ENCODE measurements at places on chromosomes 5 and 9.

DNA sequence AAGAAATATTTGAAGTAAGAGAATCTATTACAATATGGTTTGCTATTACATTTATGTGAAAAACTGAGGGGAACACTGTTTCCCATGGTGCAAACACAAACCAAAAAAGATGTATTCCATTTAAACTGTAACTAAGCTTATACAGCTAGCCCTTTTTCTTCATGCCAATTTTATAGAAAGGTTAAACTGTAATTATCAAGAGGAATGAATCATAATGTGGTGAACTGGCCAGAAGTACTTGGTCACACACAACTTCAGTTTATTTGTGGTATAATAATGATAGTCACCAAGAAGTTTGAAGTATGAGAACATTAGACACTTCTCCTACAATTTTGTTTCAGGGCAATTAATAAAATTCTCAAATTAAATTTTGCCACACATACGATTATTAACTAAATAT, 177.9 kb downstream of the XRCC4 start:
- DNase-seq = peak; percentile 9

DNA sequence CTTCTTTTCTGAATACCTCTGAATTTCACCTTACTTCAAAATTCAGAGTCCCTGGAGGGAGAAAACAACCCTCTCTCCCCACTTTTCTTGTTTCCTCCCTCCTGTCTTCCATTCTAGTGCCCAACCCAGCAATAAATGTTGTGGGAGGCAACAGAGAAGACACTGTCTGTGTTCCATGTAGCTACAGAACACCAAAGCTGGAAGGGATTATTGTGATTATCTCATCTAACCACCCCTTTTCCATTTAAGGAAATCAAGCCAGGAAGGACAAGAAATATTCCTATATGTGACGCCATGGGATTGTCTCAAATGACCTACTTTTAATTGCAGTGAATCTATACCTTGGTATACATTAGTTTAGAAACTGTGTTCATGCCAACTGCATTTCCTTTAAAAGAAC, 476.6 kb upstream of the TNC start:
- peak; percentile 88 for DNase-seq

- DNase-seq = peak; percentile 53
Measured at GRCh38 chr5:103232393-103232999, 26.1 kb upstream of the MACIR start.

DNA sequence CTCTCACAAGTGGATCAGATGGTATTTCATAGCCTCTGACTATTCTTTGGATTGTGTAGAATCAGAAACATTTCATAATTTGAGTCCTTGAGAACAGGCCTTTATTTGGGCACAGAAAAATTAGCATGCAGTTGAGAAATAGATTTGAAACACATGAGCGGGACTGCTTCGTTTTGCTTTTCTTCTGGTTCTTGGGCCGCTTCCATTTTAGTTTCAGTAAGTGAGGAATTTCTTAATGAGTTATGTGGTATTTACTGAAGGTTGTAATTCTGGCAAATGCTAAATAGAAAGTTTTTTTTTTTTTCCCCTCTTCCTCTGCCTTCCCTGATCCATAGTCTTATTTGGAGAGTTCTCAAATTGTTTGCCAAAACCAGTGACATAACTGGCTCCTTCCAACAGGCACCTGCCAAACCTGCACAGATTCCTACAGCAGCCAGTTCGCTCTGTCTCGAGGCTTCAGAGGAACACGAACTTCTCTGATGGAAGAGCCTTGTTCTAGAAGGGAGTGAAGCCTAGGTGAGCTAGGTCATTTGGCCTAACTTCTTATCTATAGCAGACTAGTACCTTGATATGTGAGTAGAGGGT, 71.2 kb upstream of the SLC28A3 start:
- DNase-seq = no peak

DNA sequence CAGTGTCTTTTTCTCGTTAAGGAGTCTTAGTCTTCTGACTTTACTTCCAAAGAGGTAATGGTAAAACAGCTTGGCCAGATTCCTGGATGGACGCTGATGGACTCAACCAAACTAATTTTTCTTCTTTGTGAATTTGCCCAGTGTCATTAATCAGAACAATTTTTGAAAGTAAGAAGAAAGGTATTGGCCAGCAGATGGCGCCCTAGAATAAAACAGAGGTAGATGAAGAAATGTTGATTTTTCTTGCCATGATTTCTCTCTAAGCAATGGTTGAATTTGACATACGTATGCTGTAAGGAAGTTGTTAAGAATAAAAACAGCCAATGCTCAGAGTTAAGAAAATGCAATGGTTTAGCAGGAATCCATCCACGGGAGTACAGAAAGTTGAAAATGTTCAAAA, 500.0 kb downstream of the DIRAS2 start:
- peak; percentile 40 for DNase-seq

GRCh38 chr9:95093586-95093985, 223.9 kb downstream of the FANCC start:
- no peak for DNase-seq

DNA sequence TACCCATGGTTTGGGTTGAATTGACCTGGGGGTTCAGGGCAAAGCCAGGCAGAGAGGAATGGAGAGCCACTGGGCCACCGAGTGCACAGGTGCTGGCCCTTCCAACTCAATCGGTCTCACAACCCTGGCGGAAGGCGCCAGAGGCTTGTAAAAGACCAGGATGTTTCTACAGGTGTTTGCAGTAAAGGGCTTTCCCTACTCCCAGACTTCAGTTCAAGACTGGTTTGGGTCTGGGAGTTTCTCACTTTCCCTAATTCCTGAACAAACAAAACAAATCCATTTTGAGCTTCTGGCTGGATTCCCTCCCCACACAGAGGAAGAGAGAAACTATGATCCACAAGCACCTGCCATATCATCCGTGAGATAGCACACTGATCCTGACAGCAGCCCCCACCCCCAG, 125.2 kb upstream of the KLF4 start:
- no peak for DNase-seq

DNA sequence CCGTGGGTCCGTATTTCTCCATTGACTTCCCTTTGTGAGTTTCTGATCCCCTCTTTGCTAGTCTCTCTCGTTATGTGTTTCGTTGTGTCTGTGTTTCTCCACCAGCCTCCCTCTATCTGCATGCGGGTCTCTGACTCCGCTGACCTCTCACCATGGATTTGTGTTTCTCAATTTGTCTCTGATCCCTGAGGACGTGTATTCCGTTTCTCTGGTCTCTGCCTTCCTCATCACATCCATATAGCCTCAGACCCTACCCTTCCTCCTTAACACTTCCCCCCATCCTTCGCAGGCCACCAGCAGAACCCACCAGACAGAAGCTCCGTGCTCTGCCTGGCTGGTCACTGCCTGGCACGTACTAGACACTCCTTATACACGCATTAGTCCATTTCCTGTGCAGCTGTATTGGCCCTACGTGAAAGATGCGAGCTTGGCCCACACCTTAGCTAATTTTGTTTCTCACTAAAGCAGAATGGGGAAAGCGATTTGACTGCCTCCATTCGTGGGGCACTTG, 631 bp downstream of the B4GALT7 start:
- peak; percentile 29 for DNase-seq

DNA sequence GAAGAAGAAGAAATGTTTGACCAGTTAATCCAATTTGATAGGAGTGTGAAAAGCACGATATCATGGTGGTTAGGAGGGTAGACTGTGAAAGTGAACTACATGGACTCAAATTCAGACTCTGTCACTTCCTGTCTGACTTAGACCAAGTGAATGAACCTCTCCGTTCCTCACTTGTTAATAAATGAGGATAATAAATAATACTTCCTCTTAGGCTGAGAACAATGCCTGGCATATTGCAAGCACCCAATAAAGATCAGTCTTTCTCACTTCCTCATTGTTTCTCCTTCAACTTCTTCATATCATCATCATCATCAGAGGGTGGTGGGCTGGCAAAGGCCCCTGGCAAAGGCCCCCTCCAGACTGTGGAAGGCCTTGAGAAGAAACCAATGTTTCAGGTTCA, 148.7 kb downstream of the CDK5RAP2 start:
- no peak for DNase-seq

- DNase-seq = no peak
Measured at GRCh38 chr5:1032011-1032410, 23.4 kb downstream of the NKD2 start.

DNA sequence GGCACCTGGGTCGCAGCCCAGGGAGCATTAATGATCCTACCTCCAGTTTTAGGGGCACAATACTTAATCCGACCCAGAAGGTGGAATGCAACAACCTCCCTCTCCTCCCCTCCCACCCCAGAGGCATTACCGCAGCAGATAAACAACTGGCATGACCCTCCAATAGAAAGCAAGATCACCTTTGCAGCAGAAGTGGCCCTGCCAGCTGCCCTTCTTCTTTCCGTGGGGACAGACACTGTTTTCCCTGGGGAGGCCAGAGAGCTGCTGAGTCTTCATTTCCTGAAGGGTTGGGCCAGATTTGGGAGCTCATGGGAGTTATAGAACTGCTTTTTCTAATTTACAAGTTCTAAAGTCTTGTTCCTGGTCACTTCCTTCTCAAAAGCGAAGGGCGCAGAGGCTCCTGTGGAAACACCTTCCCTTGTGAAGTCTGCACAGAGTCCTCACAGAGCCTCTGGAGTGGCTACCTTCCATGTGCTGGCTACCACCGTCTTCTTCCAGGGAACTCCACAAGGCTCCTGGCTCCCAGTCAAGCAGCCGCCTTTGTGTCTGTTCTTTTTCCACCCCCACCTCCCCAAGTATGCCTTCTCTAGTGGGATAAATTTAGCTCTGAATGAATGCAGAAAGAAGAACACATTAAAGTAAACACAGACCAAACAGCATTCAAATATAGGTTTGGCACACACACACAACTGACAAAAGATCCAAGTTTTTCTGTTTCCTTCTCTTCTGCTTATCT, 8.0 kb upstream of the PALM2AKAP2 start:
- DNase-seq = peak; percentile 78

DNA sequence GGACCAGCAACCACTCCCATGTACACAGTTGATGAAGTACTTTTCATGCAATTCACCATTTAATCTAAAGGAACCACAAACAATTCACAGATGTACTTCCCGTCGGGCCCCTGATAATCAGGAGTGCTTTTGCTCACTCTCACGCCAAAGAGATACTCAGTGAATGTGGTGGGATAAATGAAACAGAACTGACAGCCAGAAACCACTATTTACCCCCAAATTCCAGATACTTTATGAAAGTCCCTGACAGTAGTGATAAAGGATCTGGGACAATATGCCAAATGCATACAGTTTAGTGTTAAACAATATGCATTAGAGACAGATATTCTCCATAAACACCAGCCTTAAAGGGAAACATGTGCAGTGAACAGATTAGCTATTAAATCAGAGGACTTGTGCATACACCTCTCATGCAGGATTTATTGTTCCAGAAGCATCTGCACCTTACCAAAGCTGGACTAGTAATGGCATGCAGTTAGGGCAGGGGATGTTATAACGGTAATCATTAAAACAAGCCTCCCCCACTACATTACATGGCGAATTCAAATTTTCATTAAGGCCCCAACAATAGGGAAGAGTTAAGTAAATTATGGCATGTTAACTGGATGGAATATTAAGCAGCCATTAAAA, 74.0 kb upstream of the SLC25A51 start:
- no peak for DNase-seq

GRCh38 chr9:113587471-113588031, 124.0 kb downstream of the RGS3 start:
- DNase-seq = no peak

- DNase-seq = no peak
Measured at GRCh38 chr9:20333991-20334390, 288.3 kb downstream of the MLLT3 start.

GRCh38 chr9:122133984-122134535, 25.5 kb downstream of the NDUFA8 start:
- DNase-seq = no peak

DNA sequence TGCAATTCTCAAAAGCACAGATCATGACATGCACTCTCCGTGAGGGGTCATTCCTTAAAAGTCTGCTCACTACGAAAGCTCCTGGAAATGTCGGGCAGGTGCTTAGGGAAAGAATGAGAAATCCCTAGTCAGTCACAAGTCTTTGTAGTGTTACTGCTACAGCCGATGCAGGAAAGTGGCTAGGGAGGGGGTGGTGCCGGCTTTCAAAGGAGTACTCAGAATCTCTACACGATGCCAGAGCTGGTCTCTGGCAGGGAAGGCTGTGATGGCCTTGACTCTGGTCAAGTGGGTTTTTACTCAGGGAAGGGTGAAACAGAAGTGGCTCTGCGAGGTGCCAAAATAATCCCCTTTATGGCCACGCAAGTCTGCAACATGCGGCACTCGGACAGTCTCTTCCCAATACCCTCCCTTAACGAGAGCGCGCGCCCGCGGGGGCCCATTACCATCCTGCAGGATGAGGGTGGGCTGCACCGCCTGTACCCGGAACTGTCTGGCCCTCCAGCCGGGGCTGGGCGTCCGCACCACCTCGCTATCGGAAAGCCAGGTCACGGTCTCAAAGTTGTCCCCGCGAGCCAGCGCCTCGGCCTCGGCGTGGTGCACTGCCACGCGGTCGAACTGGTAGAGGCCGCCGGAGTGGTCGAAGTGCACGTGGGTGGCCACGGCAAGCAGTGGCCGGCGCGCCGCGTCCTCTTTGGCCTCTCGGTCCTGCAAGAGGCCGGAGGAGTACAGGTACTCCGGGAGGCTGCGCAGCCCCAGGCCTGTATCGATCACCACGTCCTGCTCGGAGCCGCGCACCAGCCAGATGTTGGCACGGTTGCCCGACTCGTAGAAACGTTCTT, 956 bp downstream of the MBLAC2 start:
- DNase-seq = peak; percentile 33

DNA sequence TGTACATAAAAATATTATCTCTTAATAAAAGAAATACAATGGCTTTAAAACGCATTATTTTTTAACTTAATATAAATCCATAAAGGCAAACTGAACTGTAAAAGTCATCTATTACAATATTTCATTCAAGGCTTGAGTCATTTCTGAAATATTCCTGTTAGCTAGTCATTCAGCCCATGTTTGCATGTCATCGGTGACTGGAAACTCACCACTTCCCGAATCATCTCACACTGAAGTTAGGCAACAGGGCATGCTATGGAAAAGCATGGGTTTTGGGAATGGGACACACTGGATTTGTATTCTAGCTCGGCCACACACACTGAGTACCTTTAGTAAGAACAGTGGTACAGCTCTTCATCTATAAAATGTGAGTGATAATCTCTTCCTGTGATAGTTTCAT, 691.1 kb upstream of the C9orf72 start:
- DNase-seq = peak; percentile 78

DNA sequence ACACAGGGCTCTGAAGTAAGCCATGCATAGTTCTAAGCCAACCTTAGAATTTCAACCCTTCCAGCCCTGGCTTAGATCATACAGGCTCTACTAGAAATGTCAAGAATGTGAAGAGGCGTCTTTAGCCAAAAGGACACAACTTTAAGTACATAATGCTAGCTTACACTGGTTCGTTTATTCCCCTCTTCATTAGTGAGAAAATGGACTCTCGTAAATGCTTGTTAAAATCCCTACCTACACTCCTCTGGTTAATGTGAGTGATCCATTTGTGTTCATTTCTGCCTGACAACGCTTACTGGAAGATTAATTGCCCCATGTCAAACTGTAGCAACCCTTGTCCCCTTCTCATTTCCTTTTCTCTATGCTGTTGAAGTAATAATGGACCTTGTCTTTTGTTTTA, 149.3 kb upstream of the POU5F2 start:
- no peak for DNase-seq
